Activated CD4-positive, alpha-beta T cell treated with anti-CD3 and anti-CD28 coated beads, Interleukin-2, amount 10 ng/mL, durations not matched to agents 7 days and 5 days (primary cell): ENCODE measurements at places on chromosomes 11 and 22. TPM values are rescaled to one million over a fixed set of nuclear protein-coding genes. Genes with fewer than 3 reads are reported as not detected.

The TCN2 gene
- 0.32 TPM for total RNA-seq

The ZNF280A gene
- not detected for total RNA-seq

The UCP3 gene
- 2.5 TPM for total RNA-seq

DNA sequence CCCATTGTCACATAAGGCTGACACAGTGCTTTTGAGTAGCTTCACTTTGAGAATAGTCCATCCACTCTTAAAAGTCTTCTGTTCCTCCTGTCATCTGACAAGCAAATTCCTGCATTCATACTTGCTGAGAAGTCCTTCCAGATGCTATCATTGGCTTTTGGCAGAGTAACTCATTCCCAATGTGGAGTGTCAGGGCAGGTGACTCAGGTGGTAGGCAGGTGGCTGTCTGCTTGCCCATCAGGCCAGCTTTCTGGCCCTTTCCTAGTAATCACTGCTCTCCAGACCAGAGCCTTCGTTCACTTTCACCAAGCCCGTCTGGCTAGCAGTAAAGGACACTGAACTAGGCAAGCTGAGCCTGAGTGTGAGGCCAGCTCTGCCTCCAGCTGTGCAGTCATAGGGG is 162.5 kb upstream of the CCDC90B start:
- no peaks in the 10 kb centered on the region for H3K27me3 ChIP-seq
- no peak overlapping the region for H3K27ac ChIP-seq
- H3K36me3 ChIP-seq = no peaks in the 10 kb centered on the region
- no peak for DNase-seq
- no peaks in the 10 kb centered on the region for H3K4me1 ChIP-seq
- H3K4me3 ChIP-seq = no peak overlapping the region

DNA sequence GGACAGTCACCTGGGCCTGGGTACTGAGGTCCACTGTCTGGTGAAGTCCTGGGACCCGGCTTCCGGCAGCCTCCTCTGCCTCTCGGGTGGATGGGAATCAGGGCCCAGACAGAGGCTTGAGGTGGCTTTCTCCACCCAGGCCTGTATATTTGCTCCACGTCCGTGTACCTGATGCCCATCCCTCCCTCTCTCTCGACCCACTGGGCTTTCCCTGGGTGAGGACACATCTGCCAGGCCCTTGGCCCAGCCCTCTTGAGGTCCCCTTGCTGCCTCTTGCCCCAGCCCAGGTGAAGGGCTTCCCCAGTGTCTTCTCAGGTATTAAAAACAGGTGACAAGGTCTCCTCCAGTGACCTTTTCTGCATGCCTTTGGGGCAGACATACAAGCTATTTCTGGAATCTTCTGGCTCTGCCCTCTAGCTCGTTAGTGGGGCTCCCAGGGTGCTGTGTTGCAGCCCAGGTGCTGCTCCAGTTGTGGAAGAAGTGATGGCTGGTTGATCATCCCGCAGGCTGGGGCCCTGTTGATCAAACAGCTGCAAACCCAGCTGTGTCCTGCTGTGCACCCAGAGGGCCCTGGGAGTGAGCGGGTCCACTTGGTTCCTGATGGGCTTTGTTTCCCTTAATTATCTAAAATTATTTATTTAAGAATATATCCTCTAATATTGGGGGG is 25.5 kb upstream of the ACR start:
- H3K27me3 ChIP-seq = peaks cover 2% of the 10 kb centered on the region
- DNase-seq = no peak
- H3K4me3 ChIP-seq = no peak overlapping the region
- H3K4me1 ChIP-seq = no peaks in the 10 kb centered on the region
- no peak overlapping the region for H3K27ac ChIP-seq

DNA sequence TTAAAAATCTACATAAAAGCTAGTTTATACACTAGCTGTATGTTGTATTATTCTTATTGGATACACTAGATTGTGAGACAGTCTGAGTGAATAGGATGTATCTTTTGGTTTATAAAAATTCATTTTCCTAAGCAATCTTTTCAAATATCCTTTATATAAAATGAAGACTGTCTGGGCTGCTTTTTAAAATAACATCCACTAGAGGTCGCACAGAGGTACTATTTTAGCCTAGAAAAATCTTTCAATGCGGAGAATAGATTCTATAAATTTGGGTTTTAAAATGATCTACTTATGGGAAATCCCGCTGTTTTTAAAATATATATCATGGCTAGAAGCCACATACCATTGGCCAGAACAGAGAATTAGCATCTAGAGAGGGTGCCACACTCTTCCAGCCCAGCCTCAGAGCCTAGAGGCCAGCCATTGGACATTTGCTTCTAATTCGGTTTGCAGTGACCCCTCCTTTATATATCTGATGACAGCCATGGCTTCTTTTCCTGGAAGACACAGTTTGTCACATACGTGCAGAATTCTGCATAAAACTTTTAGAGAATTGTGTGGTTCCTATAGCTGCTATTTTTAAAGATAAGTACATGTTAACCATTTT is 7.3 kb downstream of the C11orf97 start:
- H3K4me3 ChIP-seq = no peak overlapping the region
- peaks cover 15% of the 10 kb centered on the region for H3K27me3 ChIP-seq
- peak; percentile 24 for DNase-seq

GRCh38 chr22:19631899-19632667 is 82.2 kb upstream of the SEPTIN5 start:
- H3K36me3 ChIP-seq = no peaks in the 10 kb centered on the region
- H3K27ac ChIP-seq = no peak overlapping the region
- peaks cover 9% of the 10 kb centered on the region for H3K27me3 ChIP-seq
- DNase-seq = no peak
- peaks cover 4% of the 10 kb centered on the region for H3K4me1 ChIP-seq
- no peak overlapping the region for H3K4me3 ChIP-seq

DNA sequence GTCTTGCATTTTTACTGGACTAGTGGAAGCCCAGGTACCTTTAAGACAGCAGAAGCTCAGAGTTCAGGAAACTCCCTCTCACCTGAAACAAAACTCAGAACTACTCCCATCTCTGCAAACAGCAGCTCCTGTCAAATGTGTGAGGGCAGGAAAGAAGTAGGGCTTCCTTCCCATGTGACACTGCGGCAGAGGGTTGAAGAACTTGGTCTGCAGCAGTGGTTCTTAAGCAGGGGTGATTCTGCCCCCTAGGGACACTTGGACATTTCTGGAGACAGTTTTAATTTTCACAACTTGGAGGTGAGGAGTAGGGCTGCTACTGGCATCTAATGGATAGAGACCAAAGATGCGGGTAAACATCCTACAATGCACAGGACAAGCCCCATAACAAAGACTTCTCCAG is 63.4 kb downstream of the RCN1 start:
- no peak overlapping the region for H3K4me3 ChIP-seq
- H3K36me3 ChIP-seq = no peaks in the 10 kb centered on the region
- no peak for DNase-seq
- H3K27me3 ChIP-seq = peaks cover 19% of the 10 kb centered on the region
- H3K4me1 ChIP-seq = no peaks in the 10 kb centered on the region

- no peak overlapping the region for H3K4me3 ChIP-seq
- H3K36me3 ChIP-seq = no peaks in the 10 kb centered on the region
- no peaks in the 10 kb centered on the region for H3K4me1 ChIP-seq
- no peak for DNase-seq
Observed at GRCh38 chr11:58135171-58135570, 9.8 kb upstream of the OR9I1 start.

DNA sequence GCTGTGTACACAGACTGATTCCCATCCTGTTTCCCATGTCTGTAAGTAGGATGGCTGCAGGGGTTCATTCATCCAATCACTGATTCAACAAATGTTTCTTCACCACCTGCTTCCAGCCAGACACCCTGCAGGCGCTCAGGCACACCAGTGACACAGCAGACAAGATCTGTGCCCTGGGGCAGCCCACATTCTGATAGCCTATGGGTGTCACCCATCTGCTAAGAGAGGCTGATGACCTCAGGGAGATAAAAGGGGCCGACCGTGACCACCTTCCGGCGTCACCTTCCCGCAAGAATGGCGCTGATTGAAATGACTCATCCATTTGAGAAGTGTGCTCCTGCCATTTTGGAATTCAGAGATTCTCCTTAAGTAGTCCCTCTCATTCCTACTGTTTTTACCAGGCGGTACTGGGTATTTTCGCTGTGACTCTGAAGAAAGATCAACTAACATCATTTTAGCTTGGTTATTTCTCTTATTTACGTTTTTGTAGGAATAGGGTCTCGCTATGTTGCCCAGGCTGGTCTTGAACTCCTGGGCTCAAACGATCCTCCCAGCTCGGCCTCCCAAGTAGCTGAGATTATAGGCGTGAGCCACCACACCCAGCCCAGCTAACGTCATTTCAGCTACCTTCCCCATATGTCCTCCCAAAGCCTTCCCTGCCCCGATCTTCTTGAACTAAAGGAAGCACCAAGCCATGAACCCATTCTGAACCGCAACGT is 73.2 kb upstream of the BID start:
- H3K36me3 ChIP-seq = no peaks in the 10 kb centered on the region
- H3K27ac ChIP-seq = no peak overlapping the region
- H3K4me1 ChIP-seq = peaks cover 4% of the 10 kb centered on the region
- H3K4me3 ChIP-seq = no peak overlapping the region
- no peak for DNase-seq

DNA sequence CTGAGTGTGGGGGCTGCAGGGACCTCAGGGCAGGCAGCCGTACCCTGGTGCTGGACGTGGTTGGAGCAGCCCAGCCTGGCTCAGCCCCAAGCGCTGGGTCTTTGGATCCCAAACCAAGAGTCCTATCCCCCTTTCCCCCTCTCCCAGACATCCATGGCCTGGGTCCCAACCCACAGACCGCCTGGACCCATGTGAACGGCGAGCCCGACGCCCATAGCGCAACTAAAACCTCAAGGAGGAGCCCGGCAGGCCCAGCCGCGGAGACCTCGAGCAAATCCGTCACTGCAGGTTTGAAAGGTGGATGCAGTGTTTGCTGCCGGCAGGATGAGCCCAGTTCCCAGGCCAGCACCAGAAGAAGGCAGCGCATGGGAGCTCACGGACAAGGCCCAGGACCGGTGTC is 337.0 kb downstream of the BRD1 start:
- H3K27ac ChIP-seq = no peak overlapping the region
- no peaks in the 10 kb centered on the region for H3K4me1 ChIP-seq
- DNase-seq = no peak
- H3K27me3 ChIP-seq = no peaks in the 10 kb centered on the region

GRCh38 chr11:10096987-10097386 is 197.0 kb downstream of the SBF2 start:
- peaks cover under 1% of the 10 kb centered on the region for H3K4me1 ChIP-seq
- no peak overlapping the region for H3K27ac ChIP-seq
- DNase-seq = no peak
- H3K27me3 ChIP-seq = peaks cover 3% of the 10 kb centered on the region

GRCh38 chr22:18031695-18032454 is 7.5 kb upstream of the MICAL3 start:
- no peaks in the 10 kb centered on the region for H3K4me1 ChIP-seq
- H3K36me3 ChIP-seq = no peaks in the 10 kb centered on the region
- peak overlapping the region; percentile 42 for H3K27ac ChIP-seq
- peaks cover 10% of the 10 kb centered on the region for H3K27me3 ChIP-seq
- no peak overlapping the region for H3K4me3 ChIP-seq
- no peak for DNase-seq

GRCh38 chr22:28031383-28031922 is 112.4 kb upstream of the PITPNB start:
- H3K4me3 ChIP-seq = no peak overlapping the region
- peaks cover 2% of the 10 kb centered on the region for H3K27me3 ChIP-seq
- no peak for DNase-seq
- H3K36me3 ChIP-seq = no peaks in the 10 kb centered on the region
